ENCODE measurements at places on chromosomes 4 and X. TPM values are rescaled to one million over a fixed set of nuclear protein-coding genes. Genes with fewer than 3 reads are reported as not detected.

DNA sequence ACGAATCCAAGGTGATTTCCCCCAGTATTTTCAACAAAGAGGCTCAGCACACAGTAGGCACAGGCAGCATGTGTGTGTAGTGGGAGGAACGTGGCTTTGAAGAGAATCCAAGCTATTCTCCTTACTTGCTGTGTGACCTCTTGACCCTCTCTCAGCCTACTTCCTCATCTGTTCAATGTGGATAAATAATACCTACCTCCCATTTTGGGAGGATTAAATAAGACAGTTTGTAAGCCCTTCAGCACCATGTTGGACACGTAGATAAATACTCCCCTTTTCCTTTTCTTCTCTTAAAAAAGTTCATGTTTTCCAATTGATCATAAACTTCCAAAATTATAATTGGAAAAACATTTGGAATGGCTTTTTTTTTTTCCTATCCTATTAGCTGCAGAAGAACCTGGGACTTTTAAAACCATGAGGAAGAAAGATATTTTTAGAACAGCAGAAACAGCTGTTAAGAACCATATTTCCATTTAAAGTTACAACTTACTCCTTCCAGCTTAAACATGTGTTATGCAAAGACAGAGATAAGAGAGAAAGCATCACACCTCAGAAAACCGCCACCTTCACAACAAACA is 56.1 kb upstream of the TMEM131L start:
- peak; percentile 35 for DNase-seq

DNA sequence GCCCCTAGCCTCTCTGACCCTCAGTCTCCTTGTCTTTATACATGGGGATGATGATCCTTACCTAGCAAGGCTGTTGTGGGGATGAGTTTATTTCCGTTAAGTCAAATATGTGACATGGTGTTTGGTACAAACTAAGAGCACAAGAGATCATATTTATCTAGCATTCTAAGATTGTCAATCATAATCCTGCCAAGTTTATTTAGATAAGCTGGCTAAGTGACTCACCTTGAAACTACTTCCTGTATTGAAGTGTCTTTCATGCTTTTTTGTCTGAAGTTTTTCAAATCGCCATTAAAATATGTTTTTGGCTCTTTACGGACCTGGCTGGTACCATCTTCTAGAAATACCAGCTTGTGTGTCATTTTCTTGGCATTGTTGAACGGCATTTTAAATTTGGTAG is 30.7 kb downstream of the MAP7D3 start:
- DNase-seq = peak; percentile 45

CFI gene
- total RNA-seq = 26.4 TPM

- DNase-seq = peak; percentile 77
These were observed 32.5 kb downstream of the DLG3 start for GRCh38 chrX:70476934-70477733.

GRCh38 chr4:38283724-38284123 is 323.5 kb downstream of the PTTG2 start:
- no peak for DNase-seq

- DNase-seq = no peak
These were observed 31.8 kb downstream of the WDR1 start for GRCh38 chr4:10084651-10085358.

FHIP1A gene
- 0.60 TPM for total RNA-seq

- DNase-seq = peak; percentile 35
These were observed 87.3 kb downstream of the PRSS12 start for GRCh38 chr4:118265312-118266144.

SERTM2 gene
- not detected for total RNA-seq

AFP gene
- total RNA-seq = not detected

- DNase-seq = no peak
These were observed 167.5 kb upstream of the USP38 start for GRCh38 chr4:143017210-143017609.

- no peak for DNase-seq
These were observed 167.0 kb downstream of the ATP10D start for GRCh38 chr4:47652092-47652491.

AFF2 gene
- total RNA-seq = 0.22 TPM

- DNase-seq = no peak
These were observed 21.3 kb downstream of the IQCM start for GRCh38 chr4:149794352-149794751.

DNA sequence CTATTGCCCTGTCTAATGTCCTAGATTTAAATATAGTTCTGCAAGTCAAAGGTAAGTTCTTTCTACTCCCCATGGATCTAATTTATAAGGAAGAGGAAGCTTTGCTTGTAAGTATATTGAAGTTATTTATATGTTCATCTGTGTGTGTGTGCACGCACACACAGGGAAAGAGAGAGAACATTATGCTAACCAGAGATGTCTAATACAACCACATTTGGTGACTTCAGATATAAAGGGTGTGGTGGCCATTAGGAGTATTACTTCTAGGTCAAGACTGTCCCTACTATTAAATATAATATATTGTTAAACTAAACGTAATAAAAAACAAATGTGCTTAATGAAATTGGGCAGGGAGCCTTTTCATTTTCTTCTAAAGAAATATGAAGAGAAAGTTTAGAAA is 4.1 kb downstream of the DCK start:
- DNase-seq = no peak

- DNase-seq = peak; percentile 31
These were observed 81.7 kb downstream of the ZC4H2 start for GRCh38 chrX:64894454-64895038.

MND1 gene
- 2.8 TPM for total RNA-seq

GRCh38 chr4:123599061-123599919 is 202.7 kb downstream of the SPRY1 start:
- no peak for DNase-seq

PPEF1 gene
- not detected for total RNA-seq

GRCh38 chrX:15790769-15791290 is 546 bp downstream of the ZRSR2 start:
- peak; percentile 25 for DNase-seq

DNA sequence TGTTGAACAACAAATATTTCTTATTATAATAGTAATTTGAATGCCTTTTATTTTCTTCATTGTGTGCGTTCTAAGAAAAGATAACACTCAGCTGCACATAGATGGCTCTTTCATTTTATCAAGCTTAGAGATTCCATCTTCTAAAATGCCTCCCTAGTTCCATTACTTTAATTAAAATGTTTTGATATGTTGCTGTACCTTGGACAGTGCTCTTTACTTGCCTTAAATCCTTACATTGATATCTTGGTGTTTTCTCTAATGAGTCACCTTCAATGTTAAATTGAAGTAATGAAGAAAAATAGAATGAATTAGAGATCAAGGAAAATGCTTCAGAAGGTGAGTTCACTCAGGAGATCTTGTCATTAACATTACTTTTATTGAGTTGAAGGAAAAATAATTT is 1672.4 kb upstream of the AGA start:
- no peak for DNase-seq

- DNase-seq = no peak
These were observed 53.5 kb downstream of the TSC22D3 start for GRCh38 chrX:107721966-107722707.

Data from lung microvascular endothelial cell (primary cell).